Stimulated activated CD4-positive, alpha-beta T cell treated with anti-CD3 and anti-CD28 coated beads, Interleukin-1b, Interleukin-23, amount 100 ng/mL, for 1 hour (primary cell): ENCODE measurements at places on chromosomes 12 and 14.

DNA sequence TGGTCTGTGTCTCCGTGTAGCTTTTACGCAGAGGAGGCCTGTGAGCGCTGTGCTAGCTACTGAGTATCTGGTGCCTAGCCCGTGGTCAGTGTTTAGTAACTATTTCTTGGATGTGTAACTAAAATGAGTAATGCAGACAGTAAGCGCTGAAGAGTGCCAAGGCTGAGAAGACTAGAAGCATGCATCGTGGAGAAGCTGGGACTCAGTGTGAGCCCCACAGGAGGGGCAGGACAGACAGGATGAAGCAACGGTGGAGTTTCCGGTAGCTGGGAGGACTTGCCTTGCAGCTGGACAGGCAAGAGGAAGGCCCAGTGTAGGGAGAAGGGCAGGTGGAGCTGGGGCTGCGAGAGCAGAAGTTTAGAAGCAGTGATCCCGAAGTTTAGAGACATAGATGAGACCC, 233.4 kb upstream of the FKBP4 start:
- DNase-seq = no peak

- no peak for DNase-seq
These were observed 35.5 kb downstream of the TSPAN11 start for GRCh38 chr12:30962047-30962446.

- DNase-seq = no peak
These were observed 43.9 kb upstream of the GNPNAT1 start for GRCh38 chr14:52835122-52835903.

DNA sequence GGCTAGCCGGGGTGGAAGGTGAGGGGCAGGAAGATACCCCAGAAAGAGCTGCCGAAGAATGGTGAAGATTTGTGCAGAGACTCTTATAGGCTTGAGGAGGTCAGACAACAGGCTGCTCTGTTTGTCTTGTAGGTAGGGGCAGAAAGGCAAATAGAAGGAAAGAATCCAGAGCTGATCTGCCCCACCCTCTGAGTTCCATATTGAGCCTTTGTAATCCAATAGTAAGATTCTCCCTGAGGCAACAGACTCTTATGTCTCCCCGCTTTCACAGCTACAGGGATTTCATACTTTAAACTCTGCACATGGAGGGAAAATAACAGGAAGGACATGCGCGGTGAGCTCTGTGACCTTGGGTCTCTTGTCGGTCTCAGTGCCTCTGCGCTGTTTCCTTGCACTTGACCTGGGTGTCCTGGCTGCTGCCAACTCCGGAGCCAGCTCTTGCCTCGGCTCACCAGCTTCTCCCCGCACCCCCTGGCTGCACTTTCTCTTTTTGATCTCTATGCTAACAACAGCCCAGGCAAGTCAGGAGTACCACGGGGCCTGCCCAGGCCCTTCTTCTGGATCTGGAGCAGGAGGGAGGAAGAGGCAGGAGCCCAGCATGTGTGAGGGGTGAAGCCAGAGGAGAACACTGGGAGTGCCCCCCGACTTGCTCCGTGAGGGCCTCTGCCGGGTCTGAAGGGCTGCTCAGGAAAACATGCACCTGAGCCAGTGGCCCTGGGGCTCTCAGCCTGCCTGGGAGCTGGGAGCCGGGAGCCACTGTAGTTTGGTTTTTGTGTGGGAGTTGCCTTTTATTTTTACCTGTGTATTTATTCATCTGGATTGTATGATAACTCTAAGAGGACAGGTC, 75.8 kb downstream of the PPP1R36 start:
- no peak for DNase-seq

- DNase-seq = no peak
These were observed 391.8 kb upstream of the PRICKLE1 start for GRCh38 chr12:42981379-42981778.

GRCh38 chr12:114340231-114340630, 65.7 kb downstream of the TBX5 start:
- no peak for DNase-seq

DNA sequence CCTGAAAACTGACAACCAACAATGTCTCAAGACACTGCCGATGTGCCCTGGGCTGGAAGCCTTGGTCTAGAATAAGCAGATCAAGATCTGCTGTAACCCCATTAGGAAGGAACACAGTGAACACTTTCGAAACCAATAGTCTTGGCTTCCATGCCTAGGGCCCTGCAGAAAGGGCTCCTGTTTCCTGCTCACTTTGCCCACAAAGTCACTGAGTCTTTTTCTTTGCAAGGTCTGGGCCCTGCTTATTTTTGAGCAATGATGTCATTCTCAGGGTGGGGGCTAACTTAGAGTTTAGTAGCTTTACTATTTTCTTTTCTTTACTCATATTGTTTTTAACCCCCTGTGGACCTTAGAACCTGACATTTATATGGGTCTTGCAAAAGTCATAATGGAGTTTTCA, 704.2 kb upstream of the TMEM132C start:
- DNase-seq = no peak

GRCh38 chr12:38501991-38502390, 185.4 kb downstream of the ALG10B start:
- DNase-seq = no peak

GRCh38 chr12:90245391-90245790, 536.8 kb upstream of the ATP2B1 start:
- DNase-seq = no peak

GRCh38 chr12:96255077-96255476, 60.9 kb downstream of the ELK3 start:
- DNase-seq = no peak
